Endothelial cell of umbilical vein (primary cell): ENCODE measurements at places on chromosomes 2 and 18.

DNA sequence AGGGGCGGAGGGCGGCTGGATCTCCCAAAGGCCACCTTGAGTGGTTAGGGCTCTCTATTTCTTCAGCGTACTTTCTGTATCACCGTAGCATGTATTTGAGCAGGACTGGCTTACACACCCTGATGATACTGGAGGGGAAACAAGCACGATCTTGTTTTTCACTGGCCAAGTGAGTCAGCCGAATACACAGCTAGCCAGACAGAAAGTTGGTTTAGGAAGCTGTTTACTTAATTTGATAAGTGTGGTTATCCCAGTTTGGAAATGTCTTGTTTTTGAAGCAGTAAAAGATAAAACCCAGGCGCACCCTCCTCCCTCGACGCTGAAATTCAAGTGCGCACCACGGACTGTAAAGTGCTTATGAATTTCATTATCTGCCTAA is 582 bp downstream of the RIOK3 start:
- H3K4me3 ChIP-seq = peak overlapping the region; percentile 80
- peaks cover 14% of the 10 kb centered on the region for H3K4me1 ChIP-seq

GRCh38 chr2:190270298-190270697 is 49.3 kb downstream of the HIBCH start:
- no peak overlapping the region for H3K27ac ChIP-seq
- peaks cover 7% of the 10 kb centered on the region for H3K4me1 ChIP-seq
- H3K27me3 ChIP-seq = no peaks in the 10 kb centered on the region
- no peak for DNase-seq
- H3K4me3 ChIP-seq = no peak overlapping the region

DNA sequence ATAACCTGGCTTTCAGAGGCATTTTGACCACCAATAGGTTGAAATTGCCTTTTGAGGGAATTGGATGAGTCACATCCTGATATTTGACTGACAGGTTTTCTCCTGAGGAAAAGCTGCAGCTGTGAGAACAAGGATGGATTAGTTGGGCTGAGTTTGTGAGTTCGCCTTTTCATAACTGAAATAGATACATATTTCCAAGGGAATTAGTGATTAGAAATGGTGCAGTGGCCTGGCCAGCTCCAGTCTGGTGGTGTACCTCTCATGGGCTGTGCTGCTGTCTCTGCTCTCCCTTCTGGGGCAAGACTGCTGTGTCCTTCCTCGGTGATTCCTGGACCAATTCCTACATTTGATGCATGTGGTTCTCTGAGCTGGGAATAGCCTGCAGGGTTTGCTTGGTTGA is 341.3 kb downstream of the TSN start:
- H3K4me3 ChIP-seq = no peak overlapping the region
- no peaks in the 10 kb centered on the region for H3K27me3 ChIP-seq
- no peaks in the 10 kb centered on the region for H3K36me3 ChIP-seq
- no peak overlapping the region for H3K27ac ChIP-seq

DNA sequence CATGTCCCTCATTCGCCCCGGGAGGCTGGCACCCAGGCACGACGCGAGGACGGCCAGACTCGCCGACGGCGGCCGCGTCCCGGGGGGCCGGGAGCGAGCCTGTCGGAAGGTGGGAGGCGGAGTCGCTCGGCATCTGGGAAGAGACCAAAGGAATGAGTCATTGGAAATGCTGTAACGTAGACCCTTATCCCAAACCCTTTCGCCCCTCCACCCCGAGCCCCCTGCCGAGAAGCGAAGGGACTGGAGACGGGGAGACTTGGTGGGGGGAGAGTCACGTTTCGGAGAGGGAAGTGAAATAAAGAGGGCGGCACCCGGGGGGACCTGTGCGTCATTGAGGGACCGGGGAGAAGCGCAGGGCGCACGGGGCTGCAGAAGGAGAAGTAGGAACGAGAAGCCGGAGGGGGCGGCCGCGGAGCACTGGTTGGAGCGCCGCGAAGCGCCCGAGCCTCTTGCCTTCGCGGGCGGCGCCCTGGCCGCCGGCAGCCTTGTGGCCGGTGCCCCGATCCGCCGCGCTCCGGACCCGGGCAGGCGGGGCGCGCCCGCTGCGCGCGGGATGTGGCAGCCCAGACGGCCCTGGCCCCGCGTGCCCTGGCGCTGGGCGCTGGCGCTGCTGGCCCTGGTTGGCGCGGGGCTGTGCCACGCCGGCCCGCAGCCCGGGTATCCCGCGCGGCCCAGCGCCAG is at the start of gene EMILIN2:
Gene EMILIN2 (plus strand): TSS at position 371 of the 681 bp plus-strand sequence. CDS start 183 bp downstream, at position 554.
- H3K27me3 ChIP-seq = peaks cover 36% of the 10 kb centered on the region
- H3K4me1 ChIP-seq = peaks cover 19% of the 10 kb centered on the region
- H3K27ac ChIP-seq = no peak within 1 kb of the TSS
- peak; percentile 18 for DNase-seq
- H3K36me3 ChIP-seq = no peaks in the 10 kb centered on the region

GRCh38 chr2:219612577-219613286 is 14.7 kb upstream of the SLC4A3 start:
- no peak overlapping the region for H3K27ac ChIP-seq
- DNase-seq = no peak
- H3K4me3 ChIP-seq = no peak overlapping the region
- H3K4me1 ChIP-seq = no peaks in the 10 kb centered on the region
- H3K36me3 ChIP-seq = peaks cover 15% of the 10 kb centered on the region

- H3K27ac ChIP-seq = no peak overlapping the region
- no peaks in the 10 kb centered on the region for H3K27me3 ChIP-seq
- no peak for DNase-seq
Observed at GRCh38 chr2:15595342-15595905, 3.8 kb downstream of the DDX1 start.

- peaks cover 15% of the 10 kb centered on the region for H3K4me1 ChIP-seq
- no peaks in the 10 kb centered on the region for H3K27me3 ChIP-seq
- DNase-seq = no peak
- no peak overlapping the region for H3K4me3 ChIP-seq
- H3K27ac ChIP-seq = no peak overlapping the region
Observed at GRCh38 chr2:69631402-69631801, 12.1 kb downstream of the AAK1 start.
